ENCODE measurements at places on chromosomes 1 and 21.

DNA sequence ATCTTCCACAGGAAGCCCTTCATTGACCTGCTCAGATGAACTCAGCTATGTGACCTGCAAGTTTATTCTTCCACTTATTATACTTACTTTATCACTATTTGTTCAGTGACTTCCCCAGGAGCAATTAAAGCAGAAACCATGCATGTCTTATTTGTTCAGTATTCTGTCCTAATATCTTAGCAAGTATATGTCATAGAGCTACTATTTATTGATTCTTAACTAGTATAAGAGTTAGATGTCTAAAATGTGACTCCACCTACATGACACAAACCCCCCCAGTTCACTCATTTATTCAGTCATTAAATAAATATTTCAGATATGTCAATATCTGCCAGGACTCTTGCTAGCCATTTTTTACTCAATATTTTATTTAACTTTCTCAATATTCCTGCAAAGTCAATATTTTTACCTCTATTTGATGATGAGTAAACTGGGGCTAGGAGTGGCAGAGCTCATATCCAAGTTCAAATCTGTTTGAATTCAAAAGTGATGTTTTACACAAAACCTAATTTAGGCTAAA is 469.0 kb upstream of the USP24 start:
- DNase-seq, result no peak

GRCh38 chr1:77514921-77515776 is 167.3 kb downstream of the ZZZ3 start:
- DNase-seq, result no peak

GRCh38 chr1:160293020-160293968 is 8.4 kb upstream of the PEX19 start:
- no peak for DNase-seq

- no peak for DNase-seq
These were observed 24.8 kb upstream of the SELENON start for GRCh38 chr1:25774921-25775771.

- DNase-seq, result no peak
These were observed 69.2 kb upstream of the PDE9A start for GRCh38 chr21:42584296-42584641.

- DNase-seq, result no peak
These were observed 1712.5 kb downstream of the NCAM2 start for GRCh38 chr21:22710721-22711120.

- peak; percentile 16 for DNase-seq
These were observed 28.7 kb upstream of the GNG12 start for GRCh38 chr1:67861856-67862516.

DNA sequence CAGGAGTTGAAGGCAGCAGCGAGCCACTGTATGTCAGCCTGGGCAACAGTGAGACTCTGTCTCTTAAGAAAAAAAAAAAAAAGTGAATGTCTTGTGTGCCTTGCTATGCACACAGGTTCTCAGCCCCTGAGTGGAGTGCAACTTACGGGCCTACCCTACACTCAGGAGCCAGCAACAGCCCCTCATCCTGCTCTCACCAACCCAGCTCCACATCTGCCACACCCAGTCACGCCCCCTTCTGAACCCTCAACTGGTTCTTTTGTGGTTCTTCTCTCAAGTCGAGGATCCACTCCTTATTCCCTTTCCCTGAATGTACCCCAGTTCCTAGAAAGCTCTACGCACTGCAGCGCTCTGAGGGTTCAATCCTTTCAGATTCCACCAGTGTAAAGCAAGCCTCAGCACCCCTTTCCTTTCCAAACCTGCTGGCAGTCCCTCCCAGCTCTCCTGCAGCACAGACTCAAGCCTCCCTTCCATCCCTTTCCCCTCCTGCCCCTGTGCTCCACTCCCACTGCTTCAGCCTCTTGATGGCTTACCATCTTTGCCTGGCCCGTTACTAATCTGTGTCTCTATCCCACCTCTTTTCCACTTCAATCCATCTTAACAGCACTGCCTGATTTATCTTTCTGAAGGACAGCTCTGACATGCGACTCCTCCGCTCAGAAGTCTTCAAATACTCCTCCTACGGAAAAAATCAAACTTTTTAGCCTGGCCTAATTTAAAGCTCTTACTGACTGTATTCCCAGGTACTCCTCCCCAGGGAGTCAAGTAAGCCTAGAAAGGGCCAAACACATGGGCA is 38.1 kb downstream of the GNB1 start:
- no peak for DNase-seq

GRCh38 chr1:88773540-88774150 is 89.6 kb downstream of the PKN2 start:
- DNase-seq, result no peak

DNA sequence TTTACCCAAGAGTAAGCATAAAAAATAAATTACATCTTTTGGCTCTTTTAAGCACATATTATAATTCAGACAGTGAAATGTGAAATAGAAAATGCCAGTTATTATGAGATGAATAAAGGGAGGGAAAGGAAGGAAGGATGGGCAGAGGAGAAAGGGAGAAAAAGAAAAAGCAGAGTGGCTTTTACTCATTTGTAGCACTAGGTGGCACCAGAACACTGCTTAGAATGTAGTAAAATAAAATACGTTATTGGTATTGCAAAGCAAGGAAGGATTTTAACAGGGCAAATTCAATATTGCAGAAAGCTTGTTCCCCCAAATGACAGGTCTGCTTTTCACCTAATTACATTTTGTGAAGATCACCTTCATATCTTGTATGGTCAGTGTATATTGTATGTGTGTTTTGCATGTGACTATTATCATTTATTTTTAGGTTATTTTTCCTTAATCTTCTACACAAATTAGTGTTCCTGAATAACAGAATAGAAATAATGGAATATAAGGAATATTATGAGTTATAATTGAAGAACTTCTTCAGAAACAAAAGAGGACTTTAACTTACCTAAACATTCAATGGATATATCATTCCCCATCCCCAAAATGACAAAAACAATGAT is 9.1 kb upstream of the PCNX2 start:
- peak; percentile 23 for DNase-seq

GRCh38 chr1:237975903-237976302 is 85.2 kb upstream of the ZP4 start:
- no peak for DNase-seq

GRCh38 chr1:117389284-117389683 is 22.0 kb downstream of the MAN1A2 start:
- no peak for DNase-seq

- DNase-seq, result no peak
These were observed 400.4 kb upstream of the PLXNA2 start for GRCh38 chr1:208644401-208645160.

- DNase-seq, result no peak
These were observed 6.6 kb downstream of the SPATA21 start for GRCh38 chr1:16430606-16431005.

DNA sequence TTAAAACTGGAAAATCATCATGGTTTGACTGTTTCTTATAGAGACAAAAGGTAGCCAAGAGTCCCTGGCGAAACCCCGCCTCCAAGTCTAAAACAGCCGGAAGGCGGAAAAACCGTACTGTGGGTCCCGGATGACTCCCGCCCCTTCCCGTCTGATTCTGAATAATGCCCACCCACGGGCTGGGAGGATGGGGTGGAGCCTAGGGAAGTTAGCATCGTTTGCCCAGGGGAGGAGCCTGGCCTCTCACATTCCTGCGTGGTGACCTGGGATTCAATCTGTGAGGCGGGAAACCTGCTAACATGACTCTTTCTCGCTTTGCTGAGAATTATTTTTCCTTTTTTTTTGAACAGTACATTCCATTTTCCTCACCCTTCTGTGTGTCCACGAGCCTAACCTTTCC is 124.9 kb downstream of the KCNK1 start:
- peak; percentile 54 for DNase-seq

DNA sequence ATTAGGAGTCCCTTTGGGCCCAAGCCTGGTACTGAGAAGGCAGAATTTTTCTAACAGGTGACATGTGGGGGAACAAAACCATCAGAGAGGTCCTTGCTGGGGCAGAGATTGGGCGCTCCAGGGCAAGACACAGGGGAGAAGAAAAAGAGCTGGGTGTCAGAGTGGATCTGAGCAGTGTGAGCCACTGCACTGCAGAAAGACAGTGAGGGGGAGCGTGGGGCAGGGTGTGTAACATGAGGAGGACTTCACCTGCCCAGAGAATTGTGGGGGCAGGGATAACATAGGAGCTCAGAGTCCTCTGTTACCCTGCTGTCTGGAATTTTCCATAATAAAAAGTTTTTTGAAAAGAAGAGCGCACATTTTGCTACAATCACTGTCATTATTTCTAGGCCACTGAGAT is 25.5 kb upstream of the CSF3R start:
- no peak for DNase-seq

DNA sequence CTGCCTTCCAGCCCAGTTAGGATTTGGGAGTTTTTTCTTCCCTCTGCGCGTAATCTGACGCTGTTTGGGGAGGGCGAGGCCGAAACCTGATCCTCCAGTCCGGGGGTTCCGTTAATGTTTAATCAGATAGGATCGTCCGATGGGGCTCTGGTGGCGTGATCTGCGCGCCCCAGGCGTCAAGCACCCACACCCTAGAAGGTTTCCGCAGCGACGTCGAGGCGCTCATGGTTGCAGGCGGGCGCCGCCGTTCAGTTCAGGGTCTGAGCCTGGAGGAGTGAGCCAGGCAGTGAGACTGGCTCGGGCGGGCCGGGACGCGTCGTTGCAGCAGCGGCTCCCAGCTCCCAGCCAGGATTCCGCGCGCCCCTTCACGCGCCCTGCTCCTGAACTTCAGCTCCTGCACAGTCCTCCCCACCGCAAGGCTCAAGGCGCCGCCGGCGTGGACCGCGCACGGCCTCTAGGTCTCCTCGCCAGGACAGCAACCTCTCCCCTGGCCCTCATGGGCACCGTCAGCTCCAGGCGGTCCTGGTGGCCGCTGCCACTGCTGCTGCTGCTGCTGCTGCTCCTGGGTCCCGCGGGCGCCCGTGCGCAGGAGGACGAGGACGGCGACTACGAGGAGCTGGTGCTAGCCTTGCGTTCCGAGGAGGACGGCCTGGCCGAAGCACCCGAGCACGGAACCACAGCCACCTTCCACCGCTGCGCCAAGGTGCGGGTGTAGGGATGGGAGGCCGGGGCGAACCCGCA is at the start of gene PCSK9:
TSS of gene PCSK9 (plus strand) at position 207 of the 741 bp plus-strand sequence. CDS start at position 497, 290 bp downstream.
- DNase-seq, result no peak

- no peak for DNase-seq
These were observed 52.4 kb upstream of the ASPM start for GRCh38 chr1:197198911-197199310.

GRCh38 chr21:32184485-32184884 is 94.4 kb downstream of the MIS18A start:
- DNase-seq, result no peak

GRCh38 chr1:89563957-89564604 is 39.5 kb downstream of the LRRC8B start:
- DNase-seq, result no peak

- DNase-seq, result no peak
These were observed 18.0 kb downstream of the CRYBG2 start for GRCh38 chr1:26335774-26336476.

DNA sequence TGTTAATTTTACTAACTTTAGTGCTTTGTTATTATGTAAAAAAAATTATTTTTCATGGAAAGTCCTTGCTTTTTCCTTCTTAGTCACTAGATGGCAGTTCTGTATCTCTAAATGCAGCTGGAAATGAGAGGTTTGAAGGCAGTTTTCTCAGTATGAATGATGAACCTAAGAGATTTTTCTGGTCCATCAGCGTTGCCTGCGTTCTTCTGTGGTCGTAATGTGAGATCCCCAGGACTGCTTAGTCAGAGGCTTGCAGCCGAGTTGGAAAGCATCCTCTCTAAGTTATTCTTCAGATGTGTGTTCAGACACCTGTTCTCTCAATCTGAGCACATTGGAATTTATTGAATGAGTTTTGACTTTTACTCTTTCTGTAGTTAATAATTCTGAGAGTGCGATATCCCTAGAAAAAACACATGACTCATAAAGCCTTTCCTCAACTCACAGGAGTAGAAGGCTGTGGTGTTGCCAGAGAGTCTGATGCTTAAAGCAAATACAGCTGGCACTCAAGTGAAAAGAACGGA is 99.3 kb downstream of the FMN2 start:
- peak; percentile 85 for DNase-seq

DNA sequence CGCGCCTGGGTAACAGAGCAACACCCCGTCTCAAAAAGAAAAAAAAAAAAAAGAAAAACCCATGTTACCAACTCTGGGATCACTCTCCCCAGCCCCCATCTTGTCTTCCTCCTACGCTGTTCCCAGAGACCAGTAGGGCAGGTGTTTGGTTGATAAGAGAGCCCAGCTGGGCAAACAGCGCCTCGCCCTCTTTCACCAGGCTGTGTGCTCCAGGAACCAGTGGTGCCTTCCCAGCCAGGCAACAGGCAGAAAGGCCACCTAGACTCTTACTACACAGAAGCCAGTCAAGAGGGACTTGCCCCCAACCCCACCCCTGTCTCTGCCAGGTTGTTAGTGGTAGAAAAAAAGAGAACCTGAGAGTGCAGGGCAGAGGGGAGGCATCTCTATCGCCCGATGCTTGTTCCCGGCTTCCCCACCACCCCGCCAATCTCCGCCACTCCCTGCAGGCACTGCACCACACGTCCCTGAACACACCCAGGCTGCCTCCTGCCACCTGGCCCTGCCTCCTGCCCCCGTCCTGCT is 14.0 kb upstream of the CTRC start:
- no peak for DNase-seq

DNA sequence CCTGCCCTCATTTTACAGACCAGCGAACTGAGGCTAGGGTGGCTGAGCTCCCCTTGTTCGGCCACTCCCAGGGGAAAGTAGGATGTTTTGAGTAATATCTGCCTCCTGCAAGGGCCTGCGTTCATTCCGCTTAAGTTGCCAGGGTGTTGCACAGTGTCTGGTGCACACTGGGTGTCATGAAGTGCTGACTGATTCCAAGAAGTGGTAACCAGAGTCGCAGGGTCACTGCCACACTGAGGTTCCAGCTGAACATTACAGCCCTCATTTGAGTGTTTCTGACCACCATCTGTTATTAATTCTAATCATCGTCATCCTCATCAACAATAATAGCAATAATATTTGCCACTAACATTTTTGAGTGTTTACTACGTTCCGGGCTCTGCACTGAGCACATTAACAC is 250.6 kb downstream of the KAZN start:
- DNase-seq, result no peak

GRCh38 chr1:3497521-3497920 is 43.1 kb downstream of the ARHGEF16 start:
- no peak for DNase-seq

DNA sequence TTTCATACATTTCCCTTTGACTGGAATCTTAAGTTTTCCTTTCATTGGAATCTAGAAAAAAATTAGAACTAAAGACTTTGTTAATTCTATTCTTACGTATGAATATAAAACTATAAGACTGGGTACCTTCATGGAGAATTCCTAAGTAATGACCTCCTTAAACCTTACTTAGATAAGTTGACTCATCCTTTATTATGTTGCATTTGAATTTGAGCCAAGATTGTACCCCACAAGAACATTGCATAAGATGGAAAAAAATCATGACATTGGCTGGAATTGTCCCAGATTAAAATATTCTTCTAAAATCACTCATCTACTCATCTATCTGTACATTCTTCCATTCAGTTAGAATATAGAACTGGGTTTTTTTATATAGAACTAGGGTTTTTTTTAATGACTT is 137.4 kb downstream of the C1orf21 start:
- no peak for DNase-seq

- DNase-seq, result peak; percentile 83
These were observed 3.9 kb upstream of the CD58 start for GRCh38 chr1:116574581-116575291.

- DNase-seq, result no peak
These were observed 6.0 kb downstream of the RAVER2 start for GRCh38 chr1:64750875-64751274.
